ENCODE measurements at places on chromosomes 5 and 9. TPM values are rescaled to one million over a fixed set of nuclear protein-coding genes. Genes with fewer than 3 reads are reported as not detected.
A peak's percentile ranks its signal among the peaks of the same experiment; 100 is the strongest.

DNA sequence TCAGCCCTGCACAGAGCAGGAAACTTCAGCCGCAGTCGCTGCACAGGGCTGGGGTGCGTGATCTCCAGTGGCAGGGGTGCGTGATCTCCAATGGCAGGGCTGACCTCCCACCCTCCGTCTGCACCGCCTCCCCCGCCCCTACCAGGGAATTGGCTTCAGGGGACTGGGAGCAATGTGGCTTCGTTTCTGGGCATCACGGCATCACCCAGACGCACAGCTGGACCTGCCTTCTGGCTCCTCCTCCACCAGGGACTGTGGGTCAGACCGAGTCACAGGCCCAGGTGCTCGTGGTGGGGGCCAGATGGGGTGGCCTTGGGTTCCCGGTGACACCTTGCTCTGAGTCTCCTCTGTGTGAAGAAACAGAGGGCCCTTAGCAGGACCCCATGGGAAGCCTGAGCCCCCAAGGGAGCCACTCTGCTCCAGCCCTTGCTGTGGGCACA is 51.1 kb downstream of the AHRR start:
- DNase-seq, result no peak

- DNase-seq, result peak; percentile 76
Measured at GRCh38 chr5:174056064-174056847, 10.8 kb downstream of the NSG2 start.

GRCh38 chr9:2096376-2096970 is 81.3 kb downstream of the SMARCA2 start:
- no peak for DNase-seq

- no peak for DNase-seq
Measured at GRCh38 chr9:19665146-19665863, 123.5 kb downstream of the SLC24A2 start.

GRCh38 chr9:19156805-19157204 is 29.5 kb upstream of the PLIN2 start:
- no peak for DNase-seq

- no peak for DNase-seq
Measured at GRCh38 chr5:151198861-151199260, 25.0 kb downstream of the CCDC69 start.

GRCh38 chr9:124860582-124861341 is 995 bp downstream of the RPL35 start:
- no peak for DNase-seq

- no peak for DNase-seq
Measured at GRCh38 chr9:89701221-89701798, 96.5 kb downstream of the GADD45G start.

DNA sequence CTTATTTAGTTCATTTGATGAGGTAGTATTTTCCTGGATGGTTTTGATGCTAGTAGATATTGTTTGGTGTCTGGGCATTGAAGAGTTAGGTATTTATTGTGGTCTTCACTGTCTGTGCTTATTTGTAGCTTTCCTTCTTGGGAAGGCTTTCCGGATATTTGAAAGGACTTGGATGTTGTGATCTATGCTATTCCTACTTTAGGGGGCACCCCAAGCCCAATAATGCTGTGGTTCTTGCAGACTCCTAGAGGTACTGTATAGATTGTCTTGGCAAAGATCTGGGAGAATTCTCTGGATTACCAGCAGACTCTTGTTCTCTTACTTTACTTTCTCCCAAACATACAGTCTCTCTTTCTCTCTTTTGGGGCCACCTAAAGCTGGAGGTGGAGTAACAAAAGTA is 315.7 kb downstream of the MAT2B start:
- DNase-seq, result no peak

The TLR4 gene
- total RNA-seq, result 8.4 TPM

The SLC4A9 gene
- 0.45 TPM for total RNA-seq

The MLANA gene
- total RNA-seq, result not detected
